ENCODE measurements at places on chromosomes 4 and X. TPM values are rescaled to one million over a fixed set of nuclear protein-coding genes. Genes with fewer than 3 reads are reported as not detected.

SOWAHD gene
- total RNA-seq: 0.23 TPM

TXK gene
- total RNA-seq: not detected

FGFBP1 gene
- not detected for total RNA-seq

ARHGAP6 gene
- 0.48 TPM for total RNA-seq

AMOT gene
- total RNA-seq: 7.1 TPM

FREM3 gene
- total RNA-seq: not detected

DAPP1 gene
- not detected for total RNA-seq

CSAG2 gene
- not detected for total RNA-seq

SAGE1 gene
- total RNA-seq: not detected

GPR82 gene
- total RNA-seq: not detected

SSX1 gene
- total RNA-seq: not detected

GEMIN8 gene
- total RNA-seq: 12.7 TPM

SNX12 gene
- total RNA-seq: 60.9 TPM

TBC1D8B gene
- 19.8 TPM for total RNA-seq

PFKFB1 gene
- 0.25 TPM for total RNA-seq

PHOX2B gene
- not detected for total RNA-seq

CCDC120 gene
- total RNA-seq: 7.3 TPM

RBM47 gene
- 0.12 TPM for total RNA-seq

PCDH7 gene
- total RNA-seq: 72.3 TPM

UGT2B17 gene
- total RNA-seq: not detected

FAM9C gene
- total RNA-seq: not detected

CLDN22 gene
- total RNA-seq: not detected

SYNPO2 gene
- 12.3 TPM for total RNA-seq

MAGEB2 gene
- not detected for total RNA-seq

TRPC5OS gene
- total RNA-seq: not detected

RCHY1 gene
- total RNA-seq: 15.2 TPM

GPR34 gene
- not detected for total RNA-seq

ARHGAP10 gene
- total RNA-seq: 111 TPM

GPR50 gene
- not detected for total RNA-seq

UPF3B gene
- total RNA-seq: 6.3 TPM

C4orf36 gene
- total RNA-seq: 0.60 TPM

MXRA5 gene
- total RNA-seq: 26.4 TPM

FAM120C gene
- total RNA-seq: 14.7 TPM

FAM9B gene
- not detected for total RNA-seq

CT55 gene
- not detected for total RNA-seq

CHRNA9 gene
- total RNA-seq: not detected

HELT gene
- not detected for total RNA-seq

CCNB3 gene
- 0.59 TPM for total RNA-seq

EPGN gene
- total RNA-seq: 1.1 TPM

RAI2 gene
- total RNA-seq: 0.87 TPM

CLNK gene
- total RNA-seq: not detected

MID1 gene
- 12.1 TPM for total RNA-seq

PDE5A gene
- 17.0 TPM for total RNA-seq

MSANTD1 gene
- total RNA-seq: 0.55 TPM

NLGN3 gene
- total RNA-seq: 0.87 TPM

KLF8 gene
- total RNA-seq: 1.2 TPM

ZFP42 gene
- total RNA-seq: 0.51 TPM

MAGEA9B gene
- not detected for total RNA-seq

TMPRSS11B gene
- total RNA-seq: not detected

ZNF711 gene
- total RNA-seq: 6.7 TPM

BRS3 gene
- total RNA-seq: not detected

ARMCX1 gene
- 36.0 TPM for total RNA-seq

OTUD6A gene
- total RNA-seq: not detected

PDZD4 gene
- 27.2 TPM for total RNA-seq
